Nephron progenitor cell (in vitro differentiated cells): ENCODE measurements at places on chromosomes 4 and X.

- no peak for DNase-seq
Measured at GRCh38 chrX:70762285-70762684, 146.2 kb downstream of the TEX11 start.

- no peak for DNase-seq
Measured at GRCh38 chrX:15059474-15059873, 186.3 kb downstream of the MOSPD2 start.

- no peak for DNase-seq
Measured at GRCh38 chr4:45030059-45030458, 303.7 kb upstream of the GNPDA2 start.

- DNase-seq = no peak
Measured at GRCh38 chr4:103457566-103457965, 259.4 kb upstream of the CENPE start.

DNA sequence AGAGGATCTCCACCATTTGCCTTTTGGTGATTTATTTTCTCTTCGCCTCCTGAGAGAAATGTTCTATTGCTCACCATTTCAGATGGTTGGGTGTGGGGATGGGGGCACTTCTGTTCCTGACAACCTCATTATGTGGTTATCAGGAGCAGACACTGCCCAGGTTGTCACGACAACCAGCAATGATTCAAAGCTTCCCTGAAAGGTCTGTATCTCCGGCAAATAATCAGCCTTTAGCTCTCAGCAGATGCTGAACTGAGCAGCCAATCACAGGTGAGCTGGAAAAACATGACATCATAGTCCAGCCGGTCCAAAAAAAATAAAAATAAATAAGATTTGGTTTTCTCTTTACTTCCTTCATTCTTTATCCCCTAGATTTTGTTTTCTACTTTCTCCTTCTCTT lies 5.5 kb upstream of the PAK3 start:
- no peak for DNase-seq

DNA sequence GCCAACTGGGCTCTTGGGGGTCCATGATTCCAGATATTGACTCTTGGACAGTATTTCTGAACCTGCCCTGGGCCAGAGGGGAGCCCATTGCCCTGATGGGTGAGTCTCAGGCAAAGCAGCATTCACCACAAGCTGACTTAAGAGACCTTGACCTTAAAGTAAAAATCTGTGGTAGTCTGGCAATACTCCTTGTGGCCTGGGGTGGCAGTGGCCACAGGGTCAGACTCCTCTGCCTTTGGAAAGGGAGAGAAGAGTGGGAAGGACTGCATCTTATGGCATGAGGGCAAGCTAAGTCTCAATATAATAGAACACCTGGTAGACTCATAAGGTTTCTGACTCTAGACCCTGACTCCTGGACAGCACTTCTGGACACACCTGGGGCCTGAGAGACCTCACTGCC lies 340.3 kb upstream of the MAD2L1 start:
- no peak for DNase-seq

GRCh38 chr4:145785391-145786008 lies 105.6 kb downstream of the C4orf51 start:
- DNase-seq = no peak

DNA sequence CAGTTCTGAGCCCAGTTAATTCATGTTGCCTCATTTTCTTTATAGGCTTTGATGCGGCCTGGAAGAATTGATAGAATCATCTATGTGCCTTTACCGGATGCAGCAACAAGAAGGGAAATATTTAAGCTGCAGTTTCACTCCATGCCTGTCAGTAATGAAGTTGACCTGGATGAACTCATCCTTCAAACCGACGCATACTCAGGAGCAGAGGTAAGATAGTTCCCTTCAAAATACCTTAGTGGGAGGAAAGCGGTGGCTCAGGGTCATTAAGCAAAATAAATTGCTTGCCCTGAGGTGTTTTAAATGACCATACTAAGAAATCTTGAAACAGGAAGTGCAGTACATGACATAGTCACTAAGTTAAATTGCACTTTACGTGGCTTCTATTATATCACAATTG lies 140.6 kb upstream of the SPRY1 start:
- DNase-seq = no peak

GRCh38 chrX:11265352-11265751 lies 27.9 kb upstream of the AMELX start:
- DNase-seq = no peak
